ENCODE measurements at places on chromosomes 5 and 9.

- no peak for DNase-seq
Observed at GRCh38 chr9:2418619-2419018, 203.0 kb upstream of the VLDLR start.

GRCh38 chr5:68350176-68350575, 134.6 kb downstream of the PIK3R1 start:
- no peak for DNase-seq

- DNase-seq = no peak
Observed at GRCh38 chr5:76469656-76470290, 66.7 kb downstream of the IQGAP2 start.

- DNase-seq = no peak
Observed at GRCh38 chr9:134149380-134149779, 13.5 kb downstream of the WDR5 start.

- no peak for DNase-seq
Observed at GRCh38 chr5:160231783-160232342, 2.6 kb downstream of the FABP6 start.

DNA sequence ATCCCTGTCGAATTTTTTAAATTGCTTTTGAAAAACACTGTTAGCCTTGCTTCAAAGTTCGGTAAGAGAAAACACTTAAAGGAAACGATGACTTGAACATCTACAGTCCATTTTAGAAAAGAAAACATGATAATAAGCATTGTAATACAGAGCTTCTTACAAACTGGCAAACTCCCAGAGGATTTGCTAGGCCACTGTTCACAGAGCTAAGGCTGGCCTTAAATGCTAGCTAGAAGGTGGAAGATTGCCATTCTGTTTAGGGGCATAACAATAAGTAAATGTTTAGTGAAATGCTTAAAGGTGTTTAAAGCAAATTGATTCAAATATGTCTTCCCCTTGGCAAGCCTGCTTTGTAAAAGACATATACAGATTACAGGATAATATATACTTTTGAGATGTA, 169.6 kb downstream of the TLE4 start:
- DNase-seq = no peak

DNA sequence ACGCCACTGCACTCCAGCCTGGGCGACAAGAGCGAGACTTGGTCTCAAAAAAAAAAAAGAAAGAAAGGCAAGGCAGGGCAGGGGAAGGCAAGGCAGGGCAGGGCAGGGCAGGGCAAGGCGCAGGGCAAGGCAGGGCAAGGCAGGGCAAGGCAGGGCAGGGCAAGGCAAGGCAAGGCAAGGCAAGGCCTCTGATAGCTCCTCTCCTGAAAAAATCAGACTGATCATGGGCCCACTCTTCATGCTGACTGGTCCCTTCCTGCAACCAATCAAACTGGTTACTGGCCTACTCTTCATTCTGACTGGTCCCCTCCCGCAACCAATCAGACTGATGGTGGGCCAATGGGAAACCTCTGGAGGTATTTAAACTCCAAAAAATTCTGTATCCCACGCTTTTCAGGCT, 3.4 kb upstream of the ZBTB5 start:
- no peak for DNase-seq

- DNase-seq = no peak
Observed at GRCh38 chr5:74152136-74152535, 488.4 kb downstream of the ENC1 start.

GRCh38 chr9:125632321-125633115, 74.5 kb downstream of the MAPKAP1 start:
- DNase-seq = peak; percentile 9

- no peak for DNase-seq
Observed at GRCh38 chr5:79794347-79794746, 104.7 kb downstream of the CMYA5 start.

- no peak for DNase-seq
Observed at GRCh38 chr5:175281714-175282113, 162.3 kb downstream of the DRD1 start.

DNA sequence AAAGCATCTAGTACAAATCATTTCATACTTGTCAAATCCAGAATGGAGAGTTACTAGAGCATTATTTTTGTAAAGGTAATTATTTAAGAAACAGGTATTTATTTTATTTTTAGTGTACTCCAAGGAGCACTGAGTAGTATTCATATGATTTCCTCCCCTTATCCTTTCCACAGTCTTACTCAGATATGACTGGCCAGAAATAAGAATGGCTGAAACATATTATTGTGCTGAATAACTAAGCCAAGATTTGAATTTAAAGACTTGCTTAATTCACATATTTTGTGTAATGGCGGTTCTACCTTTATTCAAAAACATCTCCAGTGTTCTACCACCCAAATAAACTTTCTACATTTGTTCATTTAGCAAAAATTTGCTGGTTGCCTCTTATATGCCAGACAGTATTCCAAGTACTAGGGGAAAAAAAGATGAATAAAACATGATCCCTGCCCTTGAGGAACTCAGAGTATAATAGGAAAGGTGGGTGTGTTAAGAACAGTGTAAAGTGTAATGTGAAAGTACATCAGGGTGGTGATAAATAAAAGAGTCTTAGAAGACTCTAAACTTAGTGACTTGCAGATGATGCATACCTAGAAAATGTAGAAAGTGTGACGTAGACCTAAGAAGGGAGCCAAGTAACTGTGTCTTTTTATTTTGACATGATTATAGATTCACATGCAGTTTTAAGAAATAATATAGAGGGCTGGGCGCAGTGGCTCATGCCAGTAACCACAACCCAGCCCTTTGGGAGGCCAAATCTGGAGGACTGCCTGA, 110.4 kb upstream of the GRHPR start:
- DNase-seq = no peak

GRCh38 chr5:118293378-118293777, 695.0 kb downstream of the DTWD2 start:
- DNase-seq = no peak

GRCh38 chr5:31172881-31173280, 20.6 kb upstream of the CDH6 start:
- DNase-seq = no peak

- DNase-seq = no peak
Observed at GRCh38 chr9:127178686-127179632, 56.5 kb upstream of the ANGPTL2 start.

DNA sequence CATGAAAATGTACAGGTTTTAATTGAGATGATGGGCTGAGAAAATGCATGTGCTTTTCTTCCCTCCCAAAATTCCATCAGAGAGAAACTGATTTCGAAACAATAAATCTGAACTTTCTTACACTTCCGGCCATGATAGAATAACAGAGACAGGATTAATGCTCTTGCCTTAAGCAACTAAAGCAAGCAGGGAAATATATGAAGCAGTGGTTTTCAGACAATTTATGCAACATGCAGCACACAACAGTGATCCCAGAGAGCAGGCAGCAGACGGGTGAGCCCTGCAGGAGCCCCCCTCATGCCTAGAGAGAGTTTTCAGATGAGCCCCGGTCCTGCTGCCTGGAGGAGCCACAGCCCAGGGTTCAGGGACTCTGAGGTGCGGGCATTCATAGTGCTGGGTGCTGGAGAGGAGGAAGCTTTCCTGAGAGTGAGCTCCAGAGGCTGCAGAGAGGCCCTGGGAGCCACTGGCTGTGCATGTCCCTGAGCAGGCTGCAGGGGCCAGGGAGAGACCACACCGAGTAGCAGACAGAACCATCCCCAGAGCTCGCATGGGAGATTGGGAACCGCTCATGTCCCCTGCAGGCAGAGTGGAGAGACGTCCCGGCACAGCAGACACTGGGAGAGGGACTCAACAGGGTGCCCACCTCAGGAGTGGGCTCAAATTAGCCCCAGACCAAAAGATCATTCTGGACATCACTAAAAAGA, 143.5 kb downstream of the OLFM1 start:
- DNase-seq = no peak

- no peak for DNase-seq
Observed at GRCh38 chr5:4093236-4093635, 497.6 kb downstream of the IRX1 start.

DNA sequence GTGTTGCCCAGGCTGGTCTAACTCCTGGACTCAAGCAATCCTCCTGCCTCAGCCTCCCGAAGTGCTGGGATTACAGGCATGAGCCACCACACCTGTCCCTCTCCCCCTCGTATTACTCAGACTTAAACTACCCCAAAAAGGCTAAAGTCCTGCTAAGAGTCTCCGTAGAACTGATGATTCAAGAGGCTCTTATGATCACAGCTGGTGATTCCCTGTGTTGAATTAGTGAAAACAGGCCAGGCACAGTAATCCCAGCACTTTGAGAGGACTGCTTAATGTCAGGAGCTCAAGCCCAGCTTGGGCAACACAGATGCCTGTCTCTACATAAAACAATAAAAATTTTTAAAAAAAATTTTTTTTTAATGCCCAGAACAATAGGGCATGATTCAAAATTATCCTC, 9.2 kb downstream of the CDC26 start:
- DNase-seq = no peak

- DNase-seq = no peak
Observed at GRCh38 chr9:98881836-98882568, 61.7 kb upstream of the COL15A1 start.

DNA sequence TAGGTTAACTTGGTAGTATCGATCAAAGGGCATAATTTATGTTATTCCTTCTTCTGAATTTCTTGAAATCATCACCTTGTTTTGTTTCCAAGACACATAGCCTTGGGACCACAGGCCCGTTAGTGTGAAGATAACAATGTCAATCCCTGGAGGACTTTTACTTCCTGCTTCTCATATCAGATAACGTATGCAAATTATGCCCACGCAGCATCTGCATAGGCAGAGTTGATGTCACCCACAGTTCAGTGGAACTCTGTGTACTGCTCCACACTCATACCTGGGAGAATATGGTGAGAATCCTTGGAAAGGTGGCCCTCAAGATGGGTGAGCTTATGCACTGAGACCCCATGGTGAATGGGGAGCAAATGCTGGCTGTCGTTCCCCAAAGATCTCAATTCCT, 95.0 kb downstream of the CFAP90 start:
- no peak for DNase-seq

DNA sequence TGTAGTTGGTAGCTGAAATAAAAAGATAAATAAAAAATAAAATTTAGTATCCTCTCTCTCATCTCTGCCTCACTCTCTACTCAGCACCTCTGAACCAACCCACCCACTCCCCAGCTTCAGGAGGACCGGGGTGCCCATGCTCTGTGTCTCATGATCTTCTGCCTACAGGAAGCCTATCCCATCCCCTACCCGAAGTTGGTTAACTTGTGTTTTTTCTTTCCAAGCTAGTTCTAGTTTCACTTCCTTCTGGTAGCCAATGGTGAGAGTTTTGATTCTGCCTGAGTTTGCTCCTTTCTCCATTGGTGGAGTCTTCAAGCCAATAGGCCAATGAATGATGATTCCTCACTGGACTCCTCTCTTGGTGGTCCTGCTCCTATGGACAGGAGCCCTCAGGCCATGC, 32.1 kb downstream of the SNX24 start:
- no peak for DNase-seq

Measured in stimulated activated CD4-positive, alpha-beta T cell treated with anti-CD3 and anti-CD28 coated beads, TNF-alpha, amount 100 ng/mL, for 48 hours (primary cell).